ENCODE measurements at places on chromosomes 7 and 10.
A peak's percentile ranks its signal among the peaks of the same experiment; 100 is the strongest.

DNA sequence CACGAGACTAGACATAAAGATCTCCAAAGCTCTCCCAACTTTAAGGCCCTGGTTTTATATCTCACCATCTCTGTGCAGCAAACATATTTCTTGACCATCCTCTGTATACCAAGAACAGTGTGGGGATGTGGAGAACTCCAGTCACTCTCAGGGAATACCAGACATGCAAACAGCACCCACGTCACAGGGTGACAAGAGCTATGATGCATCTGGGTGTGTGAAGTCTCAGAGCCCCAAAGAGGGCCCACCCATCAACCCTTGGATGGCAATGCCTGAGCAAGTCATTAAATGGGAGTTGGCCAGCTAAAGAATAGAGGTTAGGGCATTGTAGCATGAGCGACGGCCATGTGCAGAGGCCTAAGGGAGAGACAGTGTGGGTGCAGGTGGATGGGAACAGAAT, 373.5 kb upstream of the BMPER start:
- DNase-seq = no peak

- peak; percentile 35 for DNase-seq
Measured at GRCh38 chr7:4775848-4776623, 613 bp downstream of the AP5Z1 start.

DNA sequence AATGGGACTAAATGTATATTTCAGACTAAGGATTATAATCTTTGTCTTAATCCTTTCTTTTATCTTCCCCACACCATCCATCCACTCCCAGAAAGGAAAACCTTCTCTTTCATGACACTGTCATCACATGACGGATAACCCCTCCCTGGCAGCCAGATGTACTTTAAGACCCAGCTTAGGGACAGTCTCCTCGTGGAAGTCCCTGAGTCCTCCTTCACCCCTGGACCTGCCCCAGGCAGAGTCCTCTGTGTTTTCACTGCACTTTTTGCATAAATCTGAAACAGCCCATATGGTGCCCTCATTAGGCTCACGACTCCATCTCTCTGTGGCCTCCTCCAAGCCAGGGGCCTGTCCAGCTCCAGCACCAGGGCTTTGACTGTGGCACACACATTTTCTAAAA, 16.0 kb downstream of the NRAP start:
- DNase-seq = no peak

DNA sequence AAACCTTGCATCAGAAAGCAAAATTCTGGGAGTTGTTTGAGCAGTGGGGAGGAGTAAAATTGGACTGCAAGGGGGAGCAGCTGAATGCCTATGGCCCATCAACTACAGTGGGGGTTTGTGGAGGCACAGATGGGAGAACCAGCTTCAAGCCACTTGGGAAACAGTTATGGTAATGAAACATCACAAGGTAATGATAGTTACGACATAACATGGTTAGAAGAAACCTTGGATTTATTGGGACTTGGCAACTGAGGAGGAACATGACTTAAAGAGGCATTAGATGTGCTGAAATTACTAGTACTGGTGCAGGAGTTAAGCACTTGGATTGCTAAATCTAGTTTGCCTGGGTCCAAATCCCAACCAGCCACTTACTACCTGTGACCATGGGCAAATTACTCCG, 868.4 kb downstream of the KCNMA1 start:
- DNase-seq = no peak

DNA sequence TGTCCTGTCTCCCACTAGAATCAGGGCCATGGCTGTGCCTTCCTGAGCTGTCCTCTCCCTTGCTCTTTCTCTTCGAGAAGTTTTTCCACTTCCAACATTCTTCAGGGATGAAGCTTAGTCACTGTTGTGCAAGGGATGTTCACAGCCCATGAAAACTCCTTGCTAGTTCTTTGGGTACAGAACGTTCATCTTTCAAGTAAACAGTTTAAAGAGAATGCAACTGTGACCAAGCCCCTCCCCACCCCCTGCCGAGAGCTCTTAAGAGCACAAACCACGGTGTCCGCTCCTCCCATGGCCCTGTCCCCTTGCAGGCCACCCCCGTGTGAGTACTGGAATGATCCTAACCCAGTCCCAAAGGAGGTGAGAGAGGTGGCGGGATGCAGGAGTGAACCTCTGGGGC, 161.1 kb upstream of the RHEB start:
- no peak for DNase-seq

DNA sequence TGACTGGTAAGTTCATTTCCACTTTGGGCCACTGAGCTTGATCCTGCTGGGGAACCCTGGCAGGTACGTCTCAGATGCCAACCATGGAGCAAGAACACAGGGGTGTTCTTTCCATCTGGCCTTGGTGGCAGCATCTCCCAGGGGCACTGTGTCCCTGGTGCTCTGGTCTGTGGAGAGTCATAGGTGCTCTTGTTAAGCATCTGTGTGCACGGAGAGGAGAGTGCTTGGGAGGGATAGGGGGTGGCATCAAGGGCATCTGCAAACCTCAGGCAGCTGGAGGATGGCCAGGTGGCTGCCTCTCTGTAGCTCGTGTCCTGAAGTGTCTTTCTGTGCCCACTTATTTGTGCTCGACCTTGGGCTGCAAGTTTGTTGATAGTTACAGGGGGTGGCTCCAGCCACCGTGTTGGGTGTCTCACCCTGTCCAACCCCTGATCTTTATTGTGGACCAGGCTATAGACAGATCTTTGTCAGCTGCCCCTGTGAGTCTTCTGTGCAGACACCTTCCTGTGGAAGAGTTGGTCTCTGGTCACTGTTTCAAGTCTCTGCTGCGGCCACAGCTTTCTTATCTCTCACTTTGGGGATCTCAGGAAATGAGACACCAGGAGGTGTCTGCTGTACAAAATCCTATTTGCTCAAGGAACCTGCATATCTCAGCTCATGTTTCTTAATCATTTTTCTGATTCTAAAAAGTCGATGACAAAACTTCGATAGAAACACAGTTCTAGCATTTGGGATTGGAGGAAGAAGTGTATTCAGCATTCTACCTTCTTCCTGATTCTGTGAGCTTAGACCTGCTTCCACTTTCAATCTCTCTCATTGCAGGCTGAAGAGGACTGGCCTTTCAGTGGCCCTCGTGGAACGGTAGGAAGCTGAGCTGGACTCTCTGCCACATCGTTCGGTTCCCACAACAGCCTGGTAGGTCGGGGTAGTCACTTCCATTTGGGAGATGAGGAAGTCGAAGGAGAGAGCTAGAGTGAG, 17.2 kb upstream of the GIMAP8 start:
- DNase-seq = no peak

All from T-helper 9 cell (primary cell).